CD8-positive, alpha-beta T cell (primary cell): ENCODE measurements at places on chromosomes 7 and 10.
A peak's percentile ranks its signal among the peaks of the same experiment; 100 is the strongest.

DNA sequence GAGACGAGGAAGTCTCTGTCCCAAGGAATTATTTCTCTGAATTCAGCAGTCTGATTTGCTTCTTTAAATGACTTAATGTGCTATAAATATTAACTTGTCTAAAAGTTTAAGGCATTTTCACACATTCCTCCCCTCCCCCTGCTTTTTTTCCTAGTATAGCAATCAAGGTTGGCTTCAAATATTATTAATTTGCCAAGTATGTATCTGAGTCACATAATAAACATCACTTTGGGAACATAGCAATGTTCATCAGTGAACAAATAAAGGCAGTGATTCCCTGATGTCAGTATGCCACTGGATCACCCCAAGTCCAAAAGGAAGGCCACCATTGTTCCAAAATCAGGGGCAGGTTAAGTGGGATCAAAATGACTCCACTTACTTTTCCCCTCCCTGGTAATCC lies 40.5 kb downstream of the PDE6C start:
- no peak for DNase-seq

DNA sequence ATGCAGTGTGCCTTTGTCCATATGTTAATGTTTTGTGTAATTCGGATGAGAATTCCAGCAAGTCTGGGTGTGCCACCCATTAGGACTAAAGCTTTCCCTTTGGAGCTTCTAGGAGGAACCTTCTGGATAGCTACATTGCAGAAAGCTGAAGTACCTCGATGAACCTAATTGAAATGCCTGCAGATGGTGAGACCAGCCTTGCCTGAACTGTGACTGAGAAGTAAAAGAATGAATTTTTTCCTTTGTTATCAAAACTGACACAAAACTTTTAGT lies 31.1 kb upstream of the FBXW4 start:
- no peak for DNase-seq

DNA sequence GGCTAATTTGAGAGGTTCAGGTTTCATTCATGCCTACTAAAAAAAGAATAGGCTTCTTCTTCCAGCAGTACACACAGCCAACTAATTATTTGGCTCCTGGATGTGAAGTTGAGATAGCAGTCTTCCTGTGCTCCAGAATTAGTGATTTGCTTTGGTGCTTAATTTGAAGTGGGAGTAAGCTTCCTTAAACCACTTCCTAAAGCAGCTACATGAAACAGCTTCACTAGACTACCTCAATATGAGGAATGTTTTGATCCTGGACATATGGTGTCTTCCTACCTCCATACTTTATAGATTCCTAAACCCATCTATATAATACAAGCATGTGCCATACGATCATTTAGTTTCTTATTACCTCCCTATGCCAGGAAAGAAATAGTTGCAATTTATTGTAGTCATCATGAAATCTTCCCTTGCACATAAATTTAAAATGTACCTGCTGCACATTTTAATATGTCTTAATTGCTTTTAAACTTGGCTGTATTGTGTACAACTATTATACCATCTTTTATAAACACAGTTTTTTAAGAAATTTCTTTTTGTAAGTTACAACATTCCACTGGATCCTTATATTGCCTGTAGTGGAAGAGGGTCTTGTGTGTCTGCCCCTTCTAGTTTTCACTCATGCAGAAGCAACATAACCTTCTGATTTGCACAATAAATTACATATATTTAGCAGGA lies 8.6 kb downstream of the VIM start:
- no peak for DNase-seq

- DNase-seq, result no peak
Measured at GRCh38 chr7:100200693-100201092, 19.1 kb upstream of the PVRIG start.

DNA sequence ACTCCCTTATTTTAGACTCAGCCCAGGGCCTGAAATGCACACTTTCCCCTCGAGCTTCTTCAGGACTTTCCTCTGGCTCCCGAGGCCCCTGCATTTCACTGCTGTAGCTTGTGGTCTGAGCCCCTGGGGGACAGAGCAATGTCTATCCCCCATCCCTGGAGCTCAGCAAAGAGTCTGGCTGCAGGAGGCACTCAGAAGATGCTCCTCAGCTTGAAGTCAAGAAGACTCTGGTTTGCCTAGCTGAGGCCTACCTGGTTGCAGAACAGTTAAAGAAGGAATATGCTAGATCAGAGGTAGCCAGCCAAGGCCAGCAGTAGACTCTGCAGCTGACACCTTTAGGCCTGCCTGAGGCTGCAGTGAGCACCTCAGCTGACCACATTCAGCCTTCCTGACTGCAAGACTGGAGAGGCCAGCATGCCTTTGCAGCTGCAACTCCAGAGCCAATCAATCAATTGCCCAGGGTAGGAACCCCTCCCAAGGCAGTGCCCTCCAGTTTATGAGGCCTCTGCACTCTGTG lies 36.9 kb upstream of the IKZF1 start:
- DNase-seq, result peak; percentile 57

DNA sequence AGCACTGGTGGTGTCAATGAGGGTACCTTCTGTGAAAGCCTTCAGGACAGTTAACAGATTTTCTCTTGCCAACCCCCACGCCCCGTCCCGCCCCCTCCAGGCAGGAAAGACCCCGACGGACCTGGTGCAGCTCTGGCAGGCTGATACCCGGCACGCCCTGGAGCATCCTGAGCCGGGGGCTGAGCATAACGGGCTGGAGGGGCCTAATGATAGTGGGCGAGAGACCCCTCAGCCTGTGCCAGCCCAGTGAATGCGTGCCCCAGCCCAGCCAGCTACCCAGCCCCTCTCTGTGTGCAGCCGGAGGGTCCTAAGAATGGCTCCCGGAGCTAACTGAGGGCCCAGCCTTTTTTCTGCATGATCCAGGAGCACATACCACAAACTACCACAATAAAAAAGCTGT lies 713 bp upstream of the HOGA1 start:
- DNase-seq, result no peak

GRCh38 chr10:92822060-92822634 lies 26.2 kb upstream of the EXOC6 start:
- no peak for DNase-seq

DNA sequence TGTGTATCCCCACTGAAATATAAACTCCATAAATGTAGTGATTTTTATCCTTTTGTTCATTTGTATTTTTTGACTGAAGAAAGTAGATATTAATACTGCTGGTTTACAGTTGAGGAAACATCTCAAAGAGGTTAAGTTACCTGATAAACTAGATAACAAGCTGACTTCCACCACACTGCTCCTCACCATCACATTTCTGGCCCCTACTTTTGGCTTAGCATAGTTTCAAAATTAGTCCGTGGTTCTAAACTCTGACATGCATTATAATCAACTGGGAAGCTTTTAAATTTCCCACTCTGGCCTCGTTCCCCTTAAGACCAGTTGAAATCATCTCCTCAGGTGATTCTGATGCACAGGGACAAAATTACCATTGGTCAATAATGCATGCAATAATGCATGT lies 43.5 kb downstream of the ANKIB1 start:
- no peak for DNase-seq

- no peak for DNase-seq
Measured at GRCh38 chr7:98351136-98351535, 49.8 kb downstream of the BAIAP2L1 start.

DNA sequence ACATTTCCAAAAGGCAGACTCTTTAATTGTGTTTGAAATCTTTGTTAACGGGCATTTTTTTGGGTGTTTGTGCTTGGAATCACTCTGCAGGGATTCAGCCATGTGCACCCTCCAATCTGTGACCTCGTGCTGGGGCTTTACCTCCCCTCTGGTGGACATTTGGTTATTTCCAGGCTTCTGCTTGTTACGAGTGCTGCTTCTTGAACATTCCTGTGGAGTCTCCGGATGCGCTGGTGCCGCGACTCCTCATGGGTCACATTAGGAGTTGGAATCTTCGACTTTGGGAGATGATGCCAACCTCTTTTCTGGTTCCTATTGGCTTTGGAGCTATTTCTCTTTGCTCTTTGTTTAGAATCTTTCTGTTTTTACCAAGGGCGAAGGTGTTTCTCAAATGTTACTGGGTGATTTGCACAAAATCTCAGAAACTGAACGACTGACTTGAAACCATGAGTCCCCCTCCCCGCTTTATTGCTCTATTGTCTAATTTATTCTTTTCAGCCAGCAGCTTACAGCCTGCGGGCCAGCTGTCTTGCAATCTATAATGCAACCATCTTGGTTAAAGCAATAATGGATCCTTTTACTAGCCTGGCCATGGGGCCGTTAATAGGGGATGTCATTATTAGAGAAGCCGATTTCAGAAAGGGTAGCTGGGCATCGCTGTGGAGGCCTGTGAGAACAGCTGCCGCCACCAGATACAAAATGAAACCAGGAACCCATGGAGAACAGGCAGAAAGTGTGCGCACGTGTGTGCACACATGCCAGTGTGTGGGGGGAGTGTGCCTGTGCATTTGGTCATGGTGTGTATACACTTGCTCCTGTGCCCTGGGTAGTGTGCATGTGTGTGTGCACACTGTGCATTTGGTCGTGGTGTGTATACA lies 9.9 kb upstream of the DPYSL4 start:
- no peak for DNase-seq

DNA sequence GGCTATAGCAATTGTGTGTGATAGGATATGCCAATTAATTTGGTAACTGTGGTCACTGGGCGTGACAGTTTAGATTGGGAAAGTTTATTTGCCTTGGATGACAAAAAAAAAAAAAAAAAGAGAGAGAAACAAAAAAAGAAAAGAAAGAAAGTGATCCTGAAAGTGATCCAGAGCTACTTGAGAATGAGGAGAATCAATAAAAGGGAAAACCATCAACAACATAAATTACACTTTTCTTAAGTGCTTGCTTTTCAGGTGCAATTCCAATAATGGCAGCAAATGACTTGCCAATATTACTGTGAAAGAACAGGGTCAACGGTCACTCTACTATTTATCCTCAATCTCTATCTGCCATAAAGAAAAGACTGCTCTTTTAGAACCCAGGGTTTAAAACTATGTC lies 191.8 kb upstream of the SEMA3C start:
- DNase-seq, result no peak

DNA sequence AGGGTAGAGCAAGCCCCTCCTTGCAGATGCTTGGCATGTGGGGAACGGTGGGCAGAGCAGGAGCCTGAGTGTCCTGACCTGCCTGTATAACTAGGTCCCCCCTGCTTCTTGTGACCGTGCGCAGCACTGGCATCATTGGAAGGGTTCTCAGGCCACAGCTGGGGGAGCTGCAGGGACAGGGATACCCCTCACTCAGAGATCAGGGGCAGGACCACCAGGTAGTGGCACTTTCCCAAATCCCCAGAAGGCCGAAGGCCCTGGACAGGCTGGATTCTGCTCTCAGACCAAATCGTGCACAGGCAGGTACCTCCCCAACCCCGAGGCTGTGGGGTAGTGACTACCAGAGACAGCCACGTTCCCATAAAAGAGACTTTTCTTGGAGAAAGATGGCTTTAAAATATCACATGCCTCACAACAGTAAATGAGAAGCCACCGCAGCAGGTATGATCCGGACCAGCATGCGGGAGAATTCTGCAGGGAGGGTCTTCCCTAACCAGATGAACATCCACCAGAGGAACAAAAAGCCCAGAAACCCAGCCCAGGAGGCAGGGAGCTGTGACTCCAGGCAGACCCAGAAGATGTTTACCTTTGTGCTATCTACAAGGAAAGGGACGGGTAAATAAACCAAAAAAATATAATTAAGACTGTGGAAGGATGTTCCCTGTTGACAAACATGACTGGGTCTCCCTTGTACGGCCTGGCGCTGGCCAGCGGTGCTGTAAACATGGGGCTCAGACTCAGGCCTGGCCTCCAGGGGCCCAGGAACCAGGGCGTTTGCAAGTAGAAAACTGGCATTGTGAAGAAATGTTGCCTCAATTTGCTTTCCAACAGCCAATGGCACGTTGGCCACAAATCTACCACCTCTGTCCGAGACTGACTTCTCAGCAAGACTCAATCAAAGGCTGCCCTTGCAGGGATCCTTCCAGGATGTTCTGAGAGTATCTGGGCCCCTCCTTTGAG lies 180.0 kb downstream of the TNS3 start:
- DNase-seq, result no peak

DNA sequence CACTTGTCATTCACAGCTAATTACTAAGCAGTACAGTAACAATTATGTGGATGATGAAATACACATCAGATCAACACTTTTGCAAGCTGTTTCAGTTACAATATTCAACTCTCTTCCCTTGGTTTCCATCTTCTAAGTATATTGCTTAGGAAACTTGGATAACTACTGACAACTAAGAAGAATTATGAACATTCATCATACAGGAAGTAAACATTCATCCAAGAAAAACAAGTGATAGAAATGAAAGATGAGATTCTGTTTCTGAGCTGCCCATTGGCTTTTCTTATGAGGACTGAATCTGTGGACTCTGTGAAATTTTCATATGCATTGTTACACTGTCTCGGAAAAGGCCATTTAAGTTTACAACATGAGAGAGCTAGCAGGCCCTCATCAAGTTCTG lies 240.2 kb downstream of the PRKG1 start:
- DNase-seq, result no peak

DNA sequence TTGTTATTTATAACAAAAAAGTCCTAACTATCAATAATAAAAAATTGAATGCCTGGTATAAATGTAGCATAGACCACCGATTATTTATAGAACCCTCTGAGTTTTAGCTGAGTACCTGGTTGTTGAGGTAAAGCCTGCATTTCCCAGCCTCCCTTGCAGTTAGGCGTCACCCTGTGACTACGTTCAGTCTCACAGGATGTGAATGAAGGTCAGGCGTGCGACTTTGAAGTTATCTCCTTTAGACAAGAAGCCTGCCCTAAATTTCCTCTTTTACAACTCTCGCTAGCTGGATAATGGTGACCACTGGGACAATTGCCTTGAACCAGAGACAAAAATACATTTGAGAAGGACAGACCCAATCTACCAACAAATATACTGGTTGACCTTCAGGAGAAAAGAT lies 67.5 kb upstream of the TES start:
- DNase-seq, result no peak

GRCh38 chr10:88840104-88840503 lies 11.5 kb downstream of the ANKRD22 start:
- no peak for DNase-seq

GRCh38 chr10:95517536-95518454 lies 43.4 kb downstream of the SORBS1 start:
- no peak for DNase-seq

DNA sequence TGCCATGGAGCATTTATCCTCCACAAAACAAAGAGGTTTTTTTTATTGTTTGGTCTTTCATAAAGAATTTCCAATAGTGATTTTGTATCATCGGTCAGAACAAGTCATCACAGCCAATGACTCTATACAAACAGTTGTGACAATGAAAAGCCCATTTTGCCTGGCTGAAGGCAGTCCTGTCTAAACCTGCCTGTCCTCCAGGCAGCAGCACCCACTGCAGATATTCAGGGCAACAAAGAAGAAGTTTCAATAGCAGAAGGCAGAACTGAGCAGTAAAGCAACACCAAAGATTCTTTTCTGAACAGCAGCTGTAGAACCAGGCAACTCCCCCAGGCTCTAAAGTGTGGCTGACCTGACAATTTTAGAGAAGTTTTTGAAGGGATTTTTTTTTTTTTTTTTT lies 169.4 kb downstream of the FGFR2 start:
- DNase-seq, result no peak

- no peak for DNase-seq
Measured at GRCh38 chr7:95011146-95011928, 103.9 kb downstream of the PPP1R9A start.

GRCh38 chr10:110775406-110775805 lies 96.3 kb upstream of the PDCD4 start:
- no peak for DNase-seq
